ENCODE measurements at places on chromosomes 16 and 17.
A peak's percentile ranks its signal among the peaks of the same experiment; 100 is the strongest.

DNA sequence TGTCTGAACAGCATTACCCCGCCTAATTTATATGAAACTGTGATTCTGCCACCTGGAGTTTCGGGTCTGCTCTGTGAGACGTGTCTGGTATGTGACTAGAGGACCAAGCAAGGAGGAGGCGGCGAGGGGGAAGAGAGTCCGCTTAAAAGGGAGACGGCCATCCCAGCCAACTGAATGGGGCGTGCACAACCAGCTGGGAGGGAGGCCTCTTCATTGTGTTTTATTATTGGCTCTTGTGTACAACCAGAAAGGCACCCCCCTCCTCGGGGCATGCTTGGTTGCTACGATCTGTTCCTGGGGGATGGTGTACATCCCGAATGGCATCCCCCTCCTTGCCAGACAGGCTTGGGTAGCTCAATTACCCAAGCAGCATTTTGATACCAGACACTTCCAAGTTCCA, 384.5 kb upstream of the SALL1 start:
- no peak for DNase-seq

- DNase-seq, result no peak
Measured at GRCh38 chr17:38705803-38706504, 881 bp downstream of the MLLT6 start.

- DNase-seq, result no peak
Measured at GRCh38 chr16:27236635-27237218, 31.8 kb downstream of the NSMCE1 start.

- DNase-seq, result no peak
Measured at GRCh38 chr17:79473111-79473875, 137.6 kb downstream of the RBFOX3 start.

- DNase-seq, result no peak
Measured at GRCh38 chr16:81636298-81636993, 142.6 kb upstream of the PLCG2 start.

GRCh38 chr16:71461686-71462648, at the start of gene ZNF23:
Gene ZNF23 (minus strand): TSS chr16:71462247. CDS start chr16:71456796, 5,451 bp downstream.
- peak; percentile 45 for DNase-seq

- DNase-seq, result no peak
Measured at GRCh38 chr16:86019446-86020047, 120.6 kb downstream of the IRF8 start.

DNA sequence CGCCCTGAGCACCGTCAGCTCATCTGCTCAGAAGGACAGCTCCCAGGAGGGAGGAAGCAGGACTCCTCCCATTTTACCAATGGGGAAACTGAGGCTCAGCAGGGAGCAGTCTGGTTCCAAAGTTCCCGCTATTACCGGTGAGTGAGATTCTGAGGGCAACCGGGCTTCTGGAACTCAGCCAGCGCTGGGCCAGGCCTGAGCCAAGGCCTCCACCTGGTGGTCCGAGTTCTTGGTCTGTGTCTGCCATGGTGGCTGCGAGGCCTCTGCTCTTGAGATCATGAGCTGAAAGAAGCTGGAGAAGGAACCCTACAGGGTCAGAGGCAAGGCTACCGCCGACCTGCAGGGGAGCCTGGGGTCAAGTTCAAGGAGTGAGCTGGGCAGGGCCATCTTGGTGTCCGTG, 110.8 kb upstream of the GSE1 start:
- no peak for DNase-seq

- no peak for DNase-seq
Measured at GRCh38 chr17:66645259-66645658, 189.7 kb upstream of the CACNG5 start.

DNA sequence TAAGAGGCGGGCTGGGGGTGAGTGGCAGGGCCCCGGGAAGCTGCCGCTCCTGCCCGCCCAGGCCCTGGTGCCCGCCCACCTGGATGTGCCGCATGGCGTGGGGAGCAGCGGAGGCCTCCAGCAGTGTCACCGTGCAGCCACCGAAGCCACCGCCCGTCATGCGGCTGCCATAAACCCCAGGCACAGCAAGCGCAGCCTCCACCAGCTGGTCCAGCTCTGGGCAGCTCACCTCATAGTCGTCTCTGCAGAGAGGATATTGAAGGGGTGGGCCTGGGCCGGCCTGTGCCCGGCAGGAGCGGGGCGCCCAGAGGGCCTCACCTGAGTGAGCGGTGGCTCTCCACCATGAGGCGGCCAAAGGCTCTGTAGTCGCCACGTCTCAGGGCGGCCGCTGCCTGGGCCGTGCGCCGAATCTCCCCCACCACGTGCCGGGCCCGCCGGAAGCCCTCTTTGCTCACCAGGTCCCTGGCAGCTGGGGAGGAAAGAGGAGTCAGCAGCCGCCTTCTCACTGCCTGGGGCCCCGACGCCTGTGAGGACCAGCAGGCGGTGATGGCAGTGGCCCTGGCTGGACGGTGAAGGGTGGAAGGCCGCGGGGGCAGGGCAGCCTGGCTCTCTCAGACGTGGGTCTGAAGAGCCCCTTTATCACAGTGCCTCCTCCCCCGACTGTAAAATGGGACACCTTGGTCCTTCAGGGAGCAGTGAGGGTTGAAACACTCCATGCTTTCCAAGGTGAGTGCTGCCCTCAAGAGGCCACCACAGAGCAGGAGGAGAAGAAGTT, 6.7 kb downstream of the GALK1 start:
- no peak for DNase-seq

- no peak for DNase-seq
Measured at GRCh38 chr16:2473999-2474876, 689 bp upstream of the TBC1D24 start.

GRCh38 chr17:41223821-41224220, 2.6 kb upstream of the KRTAP9-2 start:
- DNase-seq, result peak; percentile 3

GRCh38 chr17:63985387-63986140, 12.6 kb upstream of the PRR29 start:
- DNase-seq, result no peak

DNA sequence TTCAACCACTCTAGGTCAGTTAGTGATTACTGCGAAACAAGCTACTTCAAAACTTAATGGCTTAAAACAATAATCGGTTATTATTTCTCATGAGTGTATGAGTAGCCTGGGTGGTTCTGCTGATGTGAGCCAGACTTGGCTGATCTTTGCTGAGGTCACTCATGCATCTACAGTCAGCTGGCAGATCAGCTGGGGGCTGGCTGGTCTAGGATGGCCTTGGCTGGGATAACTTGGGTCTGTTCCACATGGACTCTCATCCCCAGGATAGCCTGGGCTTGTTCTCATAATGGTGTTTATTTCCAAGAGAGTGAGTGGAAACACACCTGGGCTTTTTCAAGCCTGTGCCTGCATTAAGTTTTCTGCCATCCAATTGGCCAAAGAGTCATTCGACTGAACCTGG, 13.0 kb downstream of the CCDC182 start:
- DNase-seq, result no peak

- no peak for DNase-seq
Measured at GRCh38 chr16:28191364-28191960, 20.3 kb downstream of the XPO6 start.

DNA sequence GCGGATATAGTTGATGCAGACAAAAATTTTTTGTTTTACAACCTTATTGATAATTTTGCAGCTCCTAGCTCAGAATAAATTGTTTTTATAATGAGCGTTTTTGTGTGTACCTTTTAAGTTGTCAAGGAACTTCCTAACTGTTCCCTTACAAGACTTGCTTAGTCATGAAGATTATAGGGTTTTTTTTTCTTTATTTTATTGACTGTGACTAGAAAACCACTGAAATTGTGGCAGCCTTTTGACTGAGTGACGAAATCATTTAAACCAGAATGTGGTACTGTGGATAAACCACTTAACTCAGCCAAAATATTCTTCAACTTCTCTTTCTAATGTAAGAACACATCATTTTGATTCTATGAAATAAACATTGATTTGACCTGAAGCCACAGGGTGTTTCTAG, 40.8 kb upstream of the VPS4A start:
- DNase-seq, result no peak

- no peak for DNase-seq
Measured at GRCh38 chr16:585351-585750, 4.5 kb upstream of the RAB40C start.

DNA sequence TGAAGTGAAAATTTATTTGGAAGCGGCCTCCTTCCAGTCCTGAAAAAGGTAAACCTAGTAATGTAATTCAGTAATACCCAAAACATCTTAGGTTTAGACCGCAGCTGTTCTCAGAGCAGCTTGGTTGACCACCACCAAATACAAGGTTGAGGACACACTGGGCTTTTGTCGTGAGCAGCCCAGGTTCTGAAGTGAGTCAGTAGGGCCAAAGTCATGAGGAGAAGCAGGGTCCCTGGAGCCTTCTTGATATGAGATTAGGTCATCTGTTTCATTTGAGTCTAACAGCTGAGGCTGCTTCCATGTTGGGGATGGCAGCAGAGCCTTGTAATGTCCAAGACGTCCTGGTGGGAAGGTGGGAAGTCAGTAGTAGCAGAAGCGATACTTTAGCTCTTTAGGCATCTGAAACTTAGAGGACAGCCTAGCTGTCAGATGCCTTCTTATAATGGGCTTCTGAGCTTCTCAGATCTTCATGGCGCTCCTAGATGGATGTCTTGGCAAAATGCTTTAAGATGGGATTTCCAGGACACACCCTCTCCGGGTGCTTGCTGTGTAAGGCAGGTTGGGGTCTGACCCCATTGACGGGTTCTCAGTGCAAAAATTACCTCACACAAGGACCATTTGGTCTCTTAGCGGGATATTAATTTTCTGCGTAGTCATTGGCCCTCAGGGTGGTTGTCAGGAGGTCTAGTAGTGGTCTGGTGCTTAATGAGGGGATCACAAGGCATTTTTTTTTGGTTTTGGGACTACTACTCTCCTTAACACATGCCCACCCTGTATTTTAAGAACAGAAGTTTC, 2.4 kb downstream of the ALKBH5 start:
- no peak for DNase-seq

- DNase-seq, result no peak
Measured at GRCh38 chr16:88681709-88682451, 4.4 kb downstream of the SNAI3 start.
